ENCODE measurements at places on chromosomes 7 and 10.
A peak's percentile ranks its signal among the peaks of the same experiment; 100 is the strongest.

DNA sequence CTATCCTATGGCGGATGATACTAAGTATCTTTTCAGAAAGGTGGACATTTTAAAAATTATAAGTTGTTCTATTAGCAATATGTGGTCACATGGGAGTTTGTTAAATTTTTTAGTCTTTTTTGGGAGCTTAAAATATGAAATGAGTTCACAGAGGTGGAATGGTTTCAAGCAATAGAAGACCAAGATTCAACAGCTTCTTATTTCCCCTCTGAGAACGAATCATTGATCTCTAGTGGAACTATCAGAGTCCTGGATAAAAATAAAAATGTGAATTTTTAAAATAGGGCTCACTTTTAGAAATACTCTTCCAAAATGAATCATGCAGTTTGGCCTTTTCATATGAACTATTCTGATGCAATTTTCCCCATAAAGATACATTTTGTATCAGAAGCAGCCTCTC is 467.7 kb upstream of the KLF6 start:
- no peak overlapping the region for H3K27ac ChIP-seq
- no peak for DNase-seq
- H3K4me3 ChIP-seq = no peak overlapping the region
- no peaks in the 10 kb centered on the region for H3K27me3 ChIP-seq

- H3K4me3 ChIP-seq = no peak within 1 kb of the TSS
- no peaks in the 10 kb centered on the region for H3K4me1 ChIP-seq
- no peaks in the 10 kb centered on the region for H3K27me3 ChIP-seq
Measured at GRCh38 chr10:70602665-70603448, at the start of gene PRF1. PRF1 (minus strand) TSS chr10:70602741; CDS start chr10:70600902, 1,839 bp downstream.

GRCh38 chr7:75966190-75966961 is 28.0 kb downstream of the TMEM120A start:
- H3K27me3 ChIP-seq = no peaks in the 10 kb centered on the region
- no peak for DNase-seq
- H3K27ac ChIP-seq = peak overlapping the region; percentile 73
- H3K4me3 ChIP-seq = peak overlapping the region; percentile 11
- H3K4me1 ChIP-seq = peaks cover 4% of the 10 kb centered on the region
- no peaks in the 10 kb centered on the region for H3K36me3 ChIP-seq

GRCh38 chr7:3194501-3195141 is 106.4 kb upstream of the SDK1 start:
- no peaks in the 10 kb centered on the region for H3K36me3 ChIP-seq
- H3K27me3 ChIP-seq = no peaks in the 10 kb centered on the region
- no peak overlapping the region for H3K4me3 ChIP-seq
- DNase-seq = no peak

- H3K4me1 ChIP-seq = no peaks in the 10 kb centered on the region
- DNase-seq = no peak
- no peaks in the 10 kb centered on the region for H3K36me3 ChIP-seq
- no peaks in the 10 kb centered on the region for H3K27me3 ChIP-seq
Measured at GRCh38 chr7:157932498-157933218, 595.9 kb downstream of the DNAJB6 start.

DNA sequence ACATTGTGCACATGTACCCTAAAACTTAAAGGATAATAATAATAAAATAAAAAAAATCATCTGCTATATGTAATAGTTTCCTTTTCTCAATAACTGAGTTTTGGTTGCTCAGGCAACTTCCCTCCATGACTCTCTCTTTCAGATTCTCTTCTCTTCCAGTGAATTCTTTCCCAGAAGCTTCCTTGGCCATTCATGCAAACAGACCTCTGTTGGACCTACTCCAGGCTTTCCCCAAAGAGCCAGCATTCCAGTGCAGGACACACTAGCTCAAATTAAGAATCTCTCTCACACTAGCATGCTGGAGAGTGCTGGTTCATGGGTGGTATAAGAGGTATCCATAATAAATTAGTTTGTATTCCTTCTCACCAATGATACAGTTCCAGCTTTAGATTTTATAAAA is 31.0 kb upstream of the ZEB1 start:
- no peaks in the 10 kb centered on the region for H3K36me3 ChIP-seq
- no peak overlapping the region for H3K4me3 ChIP-seq
- no peak for DNase-seq
- no peak overlapping the region for H3K27ac ChIP-seq

DNA sequence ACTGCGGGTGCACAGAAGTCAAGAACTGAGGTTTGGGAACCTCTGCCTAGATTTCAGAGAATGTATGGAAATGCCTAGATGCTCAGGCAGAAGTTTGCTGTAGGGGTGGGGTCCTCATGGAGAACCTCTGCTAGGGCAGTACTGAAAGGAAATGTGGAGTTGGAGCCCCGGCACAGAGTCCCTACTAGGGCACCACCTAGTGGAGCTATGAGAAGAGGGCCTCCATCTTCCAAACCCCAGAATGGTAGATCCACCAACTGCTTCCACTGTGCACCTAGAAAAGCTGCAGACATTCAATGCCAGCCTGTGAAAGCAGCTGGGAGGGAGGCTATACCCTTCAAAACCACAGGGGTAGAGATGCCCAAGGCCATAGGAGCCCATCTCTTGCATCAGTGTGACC is 1336.0 kb upstream of the CELF2 start:
- H3K4me1 ChIP-seq = no peaks in the 10 kb centered on the region
- no peak for DNase-seq
- no peaks in the 10 kb centered on the region for H3K27me3 ChIP-seq

DNA sequence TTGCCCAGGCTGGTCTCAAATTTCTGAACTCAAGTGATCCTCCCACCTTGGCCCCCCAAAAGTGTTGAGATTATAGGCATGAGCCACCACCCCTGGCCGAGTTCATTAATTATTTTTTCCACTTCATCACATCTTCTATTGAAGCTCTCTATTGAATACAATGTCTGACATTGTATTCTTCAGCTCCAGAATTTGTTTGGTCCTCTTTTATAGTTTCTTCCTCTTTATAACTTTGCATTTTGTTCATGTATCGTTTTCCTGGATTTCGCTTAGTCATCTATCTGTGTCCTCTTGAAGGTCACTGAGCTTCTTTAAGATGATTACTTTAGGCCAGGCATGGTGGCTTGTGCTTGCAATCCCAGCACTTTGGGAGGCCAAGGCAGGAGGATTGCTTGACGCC is 30.2 kb downstream of the NOM1 start:
- H3K4me1 ChIP-seq = no peaks in the 10 kb centered on the region
- H3K36me3 ChIP-seq = no peaks in the 10 kb centered on the region
- no peaks in the 10 kb centered on the region for H3K27me3 ChIP-seq
- H3K27ac ChIP-seq = no peak overlapping the region

DNA sequence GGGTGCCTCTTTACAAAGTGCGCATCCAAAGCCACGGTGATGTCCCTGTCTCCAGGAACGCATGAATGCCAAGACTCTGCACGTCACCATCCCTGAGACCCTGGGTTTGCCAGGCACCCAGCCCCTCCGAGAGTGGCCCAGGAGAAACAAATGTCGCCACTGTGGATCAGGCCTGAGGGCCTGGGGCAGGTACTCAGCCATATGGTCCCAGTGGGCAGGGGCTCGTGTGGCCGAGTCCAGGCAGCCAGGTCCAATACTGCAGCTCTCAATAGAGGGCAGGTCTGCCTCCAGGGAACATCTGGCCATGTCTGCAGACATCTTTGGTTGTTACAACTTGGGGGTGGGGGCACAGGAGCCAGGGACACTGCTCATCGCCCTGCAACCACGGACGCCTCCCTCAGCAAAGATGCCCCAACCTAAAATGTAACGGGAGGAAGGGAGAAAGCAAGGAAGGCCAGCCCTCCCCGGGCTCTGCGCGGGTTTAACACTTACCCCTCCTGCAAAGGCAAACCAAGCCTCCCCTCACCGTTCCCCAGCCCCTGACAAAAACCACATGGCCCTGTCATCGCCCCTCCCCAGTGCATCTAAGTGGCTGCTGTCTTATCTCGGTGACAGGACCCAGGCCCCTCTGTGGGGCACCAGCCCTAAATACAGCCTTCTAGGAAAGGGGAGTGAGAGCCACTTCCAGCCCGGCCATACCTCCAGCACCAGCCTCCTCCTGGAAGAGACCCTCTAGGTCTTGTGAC is 10.3 kb upstream of the PAPOLB start:
- no peaks in the 10 kb centered on the region for H3K4me1 ChIP-seq
- no peaks in the 10 kb centered on the region for H3K27me3 ChIP-seq
- no peak overlapping the region for H3K4me3 ChIP-seq
- peak; percentile 15 for DNase-seq
- H3K36me3 ChIP-seq = no peaks in the 10 kb centered on the region

DNA sequence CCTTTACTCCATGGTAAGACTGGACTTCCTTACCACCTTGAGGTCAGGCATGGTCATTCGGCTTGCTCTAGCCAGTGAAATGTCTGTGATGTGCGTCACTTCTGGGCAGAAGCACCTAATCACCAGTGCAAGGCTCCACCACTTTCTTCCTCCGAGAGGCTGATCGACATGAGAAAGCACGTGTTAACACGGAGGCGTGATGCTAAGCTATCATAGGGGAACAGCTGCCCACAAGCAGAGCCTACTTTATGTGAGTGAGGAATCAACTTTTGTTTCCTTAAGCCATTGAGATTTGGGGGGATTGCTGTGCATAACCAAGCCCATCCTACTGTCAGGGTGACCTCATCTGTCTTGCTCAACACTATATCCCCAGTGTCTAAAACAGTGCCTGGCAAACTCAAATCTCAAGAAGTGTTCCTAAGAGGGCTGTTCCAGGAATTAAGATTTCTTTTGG is 23.1 kb upstream of the SAR1A start:
- H3K4me1 ChIP-seq = no peaks in the 10 kb centered on the region
- peak overlapping the region; percentile 40 for H3K27ac ChIP-seq
- no peaks in the 10 kb centered on the region for H3K27me3 ChIP-seq
- no peak overlapping the region for H3K4me3 ChIP-seq

DNA sequence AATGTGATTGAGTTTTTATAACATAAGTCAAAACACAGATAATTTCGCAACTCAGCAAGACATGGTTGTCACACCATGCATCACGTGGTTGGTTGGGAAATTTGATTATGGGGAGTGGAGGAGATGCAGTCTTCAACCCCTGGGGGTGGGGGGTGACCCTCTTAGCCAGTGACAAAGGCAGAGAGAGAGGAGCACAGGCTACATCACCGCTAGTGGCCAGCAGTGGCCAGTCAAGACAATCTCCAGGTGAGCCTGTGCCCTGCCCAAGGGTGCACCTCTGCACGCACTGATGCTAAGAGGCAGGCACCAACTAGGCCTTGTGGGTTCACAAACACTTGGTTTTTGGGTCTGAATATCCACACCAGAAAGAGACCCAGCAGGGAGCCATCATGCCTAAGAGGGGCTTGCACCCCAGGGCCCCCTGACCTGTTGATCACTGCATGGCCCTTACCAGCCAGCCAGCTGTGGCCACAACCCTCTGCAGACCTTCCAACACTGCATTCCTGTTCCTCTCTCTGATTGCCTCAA is 244.4 kb downstream of the FANK1 start:
- no peaks in the 10 kb centered on the region for H3K27me3 ChIP-seq
- H3K36me3 ChIP-seq = no peaks in the 10 kb centered on the region
- no peak overlapping the region for H3K4me3 ChIP-seq

DNA sequence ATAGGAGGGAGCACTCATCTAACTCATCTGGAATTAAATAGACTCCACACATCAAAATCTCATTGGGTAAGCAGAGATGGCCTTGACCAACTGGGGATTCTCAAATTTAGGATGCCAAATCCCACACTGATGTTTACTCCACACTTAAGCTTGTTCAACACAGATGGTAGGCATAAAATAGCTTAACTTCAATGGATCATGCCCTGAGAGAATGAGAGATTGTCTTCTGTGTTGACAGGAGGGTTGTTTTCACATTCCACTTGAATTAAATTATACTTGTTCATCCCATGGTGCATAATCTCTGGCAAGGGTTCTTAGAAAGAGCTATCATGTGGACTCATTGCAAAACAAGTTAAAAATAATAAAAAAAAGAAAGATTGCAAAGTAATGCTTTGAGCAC is 391.4 kb downstream of the PLXDC2 start:
- H3K36me3 ChIP-seq = no peaks in the 10 kb centered on the region
- no peak overlapping the region for H3K27ac ChIP-seq
- no peaks in the 10 kb centered on the region for H3K4me1 ChIP-seq
- no peak overlapping the region for H3K4me3 ChIP-seq

DNA sequence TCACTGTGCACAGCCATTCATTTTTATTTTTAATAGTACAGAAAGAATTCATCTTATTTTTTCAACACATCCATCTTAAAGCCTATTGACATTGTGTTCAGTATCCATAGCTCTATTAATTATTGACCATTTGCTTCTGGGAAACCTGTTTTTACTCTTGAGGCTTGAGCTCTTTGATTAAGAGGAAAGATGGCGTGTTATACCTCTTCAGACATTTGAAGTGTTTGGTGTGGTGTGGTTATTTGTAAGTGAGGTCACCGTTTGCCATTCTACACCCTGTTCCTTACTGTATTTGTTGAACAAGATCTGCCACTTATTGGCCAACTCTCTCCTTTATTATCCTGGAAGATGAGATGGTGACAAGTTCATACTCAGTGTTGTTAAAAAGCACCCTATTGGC is 18.4 kb downstream of the C7orf57 start:
- no peak overlapping the region for H3K4me3 ChIP-seq
- no peaks in the 10 kb centered on the region for H3K4me1 ChIP-seq
- H3K27me3 ChIP-seq = no peaks in the 10 kb centered on the region
- no peaks in the 10 kb centered on the region for H3K36me3 ChIP-seq
- DNase-seq = no peak

DNA sequence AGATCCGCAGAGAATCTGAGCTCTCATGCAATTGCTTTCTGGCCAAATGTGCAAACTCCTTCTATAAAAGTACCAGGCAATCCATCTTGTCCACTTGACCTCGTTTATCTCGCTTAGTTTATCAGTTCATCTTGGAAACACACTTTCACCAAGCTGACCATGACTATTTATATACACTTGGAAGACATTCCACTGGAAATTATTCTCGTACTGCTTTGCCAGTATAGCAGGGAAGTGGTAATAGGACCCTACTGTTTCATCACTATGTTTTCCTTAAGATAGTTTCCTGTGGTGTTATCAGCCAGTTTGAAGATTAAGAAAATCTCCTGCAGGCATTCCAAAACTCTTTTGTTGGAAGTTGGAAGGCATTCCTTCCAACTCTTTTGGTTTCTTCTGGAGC is 115.3 kb upstream of the FAM171A1 start:
- no peaks in the 10 kb centered on the region for H3K36me3 ChIP-seq
- H3K4me3 ChIP-seq = no peak overlapping the region
- H3K27me3 ChIP-seq = no peaks in the 10 kb centered on the region
- no peaks in the 10 kb centered on the region for H3K4me1 ChIP-seq
- no peak overlapping the region for H3K27ac ChIP-seq

DNA sequence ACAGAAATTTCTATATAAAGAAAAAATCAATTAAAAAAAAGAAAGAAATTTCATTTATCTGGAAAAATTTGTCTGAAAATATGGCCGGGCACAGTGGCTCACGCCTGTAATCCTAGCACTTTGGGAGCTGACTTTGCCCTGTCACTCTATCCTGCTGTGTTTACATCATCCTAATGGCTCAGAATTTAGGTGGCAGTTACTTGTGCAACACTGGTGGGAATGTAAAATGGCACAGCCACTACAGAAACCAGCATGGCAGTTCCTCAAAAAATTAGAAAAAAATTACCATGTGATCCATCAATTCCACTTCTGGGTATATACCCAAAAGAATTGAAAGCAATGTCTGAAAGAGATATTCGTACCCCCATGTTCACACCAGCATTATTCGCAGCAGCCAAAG is 405.2 kb upstream of the AUTS2 start:
- no peaks in the 10 kb centered on the region for H3K4me1 ChIP-seq
- H3K27me3 ChIP-seq = no peaks in the 10 kb centered on the region
- H3K4me3 ChIP-seq = no peak overlapping the region
- no peak overlapping the region for H3K27ac ChIP-seq
- no peak for DNase-seq

GRCh38 chr7:142880876-142881505 is 4.6 kb downstream of the TRPV6 start:
- no peak overlapping the region for H3K4me3 ChIP-seq
- no peaks in the 10 kb centered on the region for H3K4me1 ChIP-seq
- H3K27ac ChIP-seq = no peak overlapping the region
- no peaks in the 10 kb centered on the region for H3K27me3 ChIP-seq
- no peak for DNase-seq
